ENCODE measurements at places on chromosomes 5 and 9. TPM values are rescaled to one million over a fixed set of nuclear protein-coding genes. Genes with fewer than 3 reads are reported as not detected.

GRCh38 chr5:73030995-73031394, 75.2 kb downstream of the FCHO2 start:
- ATAC-seq: peak; percentile 96

- no peak for ATAC-seq
Observed at GRCh38 chr9:34690983-34691935, at the start of gene CCL19. Gene CCL19 (minus strand): TSS chr9:34691276. CDS start chr9:34691139, 137 bp downstream.

GRCh38 chr9:113999256-114000062, 78.6 kb downstream of the AMBP start:
- peak; percentile 27 for ATAC-seq

DNA sequence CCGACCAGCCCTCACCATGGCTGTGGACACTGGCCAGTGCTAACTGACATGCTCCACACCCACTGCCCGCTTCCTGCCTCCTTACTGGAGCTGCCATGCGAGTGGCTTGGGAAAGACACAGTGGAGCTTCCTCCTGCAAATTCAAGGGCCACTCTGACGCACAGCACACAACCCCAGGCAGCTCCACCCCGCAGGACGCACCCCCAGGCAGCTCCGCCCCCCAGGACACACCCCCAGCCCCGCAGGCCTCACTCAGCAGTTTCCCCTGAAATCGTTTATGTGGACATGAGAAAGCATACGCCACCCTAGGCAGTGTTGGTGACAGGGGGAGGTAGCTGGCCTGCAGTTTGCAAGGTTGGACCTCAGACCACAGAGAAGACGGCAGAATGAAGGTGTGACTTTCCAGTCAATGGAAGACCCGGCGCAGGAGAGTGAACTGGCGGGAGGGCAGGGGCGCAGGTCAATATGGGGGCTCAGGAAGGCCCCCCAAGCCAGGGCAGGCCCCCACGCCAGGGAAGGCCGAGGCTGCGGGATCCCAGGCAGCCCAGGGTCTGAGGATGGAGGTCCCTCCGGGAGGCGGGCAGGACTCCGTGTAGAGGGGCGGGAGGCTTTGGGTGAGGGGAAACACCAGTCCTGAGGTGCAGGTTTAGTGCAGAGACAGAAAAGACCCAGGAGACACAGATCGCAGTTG, 21.6 kb downstream of the LPCAT1 start:
- ATAC-seq: peak; percentile 55

DNA sequence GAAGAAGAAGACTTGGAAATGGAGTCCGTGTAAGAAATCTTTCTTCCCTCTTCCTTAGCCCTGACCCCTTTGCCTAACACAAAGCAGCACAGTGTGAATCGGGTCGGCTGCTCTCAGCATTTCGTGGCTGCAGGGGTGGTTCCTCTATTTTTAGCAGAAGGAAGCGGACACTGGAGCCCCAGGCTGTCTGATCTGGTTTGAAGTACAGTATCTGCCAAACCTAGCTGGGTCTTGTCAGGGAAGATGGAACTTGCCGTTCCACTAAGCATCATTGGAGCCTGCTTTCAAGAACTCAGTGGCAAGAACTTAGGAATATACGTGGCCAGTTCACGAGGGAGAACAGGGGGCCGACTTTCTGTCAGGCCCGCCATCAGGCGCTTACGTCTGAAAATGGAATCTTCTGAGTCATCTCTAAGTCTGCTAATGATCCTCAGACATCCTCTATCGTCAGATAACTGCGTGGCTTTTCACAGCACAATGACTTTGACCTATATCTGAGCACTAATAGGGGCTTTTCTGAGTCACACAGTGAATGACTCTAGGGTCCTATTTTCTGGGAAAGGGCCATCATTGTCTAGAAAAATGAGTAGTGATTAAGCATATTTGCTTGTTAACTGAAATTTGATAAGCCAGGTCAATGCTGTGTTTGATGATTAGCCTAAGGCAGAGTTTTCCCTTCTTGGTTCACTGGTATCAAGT, 43.3 kb upstream of the NCS1 start:
- peak; percentile 27 for ATAC-seq

Gene SIT1
- 0.44 TPM for total RNA-seq

Gene RRAGA
- 56.1 TPM for total RNA-seq

- no peak for ATAC-seq
Observed at GRCh38 chr5:63953217-63953616, 9.0 kb downstream of the HTR1A start.

DNA sequence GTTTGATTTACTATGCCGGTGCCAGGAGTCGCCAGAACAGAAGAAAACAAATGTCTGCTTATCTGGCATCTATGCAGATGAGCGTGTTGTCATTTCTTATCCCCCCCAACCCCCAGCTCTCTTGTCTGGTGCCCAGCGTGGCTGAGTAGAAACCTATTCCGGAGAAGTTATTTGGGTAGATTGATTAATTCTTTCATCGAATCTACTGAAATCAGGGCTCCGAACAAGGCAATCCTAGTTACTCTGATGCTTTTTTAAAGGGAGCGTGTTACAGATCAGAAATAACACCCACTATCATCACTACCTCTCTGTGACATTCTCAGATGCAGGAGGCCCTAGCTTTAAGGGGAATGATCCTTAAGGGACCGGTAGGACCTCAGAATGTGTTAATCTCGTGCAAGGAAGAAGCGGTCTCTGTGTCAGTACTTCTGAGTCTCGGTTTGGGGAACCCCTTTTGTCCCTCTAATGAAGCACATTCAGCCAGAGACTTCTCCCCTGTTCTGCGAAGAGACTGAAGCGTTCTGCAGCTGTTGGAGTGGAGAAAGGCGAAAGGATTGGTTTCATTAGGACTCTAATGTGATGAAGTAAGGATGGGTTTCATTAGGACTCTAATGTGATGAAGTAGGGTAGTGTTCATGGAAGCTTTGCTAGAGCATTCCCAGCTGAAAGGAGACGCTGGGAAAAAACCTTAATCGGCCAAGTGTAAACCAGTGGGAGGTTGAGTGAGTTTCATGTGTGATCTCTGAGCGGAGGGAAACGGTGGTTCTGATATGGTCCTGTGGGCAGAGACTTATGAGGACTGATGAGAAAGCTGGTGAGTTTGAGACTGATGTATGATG, 1.5 kb downstream of the PIP5K1B start:
- ATAC-seq: no peak

DNA sequence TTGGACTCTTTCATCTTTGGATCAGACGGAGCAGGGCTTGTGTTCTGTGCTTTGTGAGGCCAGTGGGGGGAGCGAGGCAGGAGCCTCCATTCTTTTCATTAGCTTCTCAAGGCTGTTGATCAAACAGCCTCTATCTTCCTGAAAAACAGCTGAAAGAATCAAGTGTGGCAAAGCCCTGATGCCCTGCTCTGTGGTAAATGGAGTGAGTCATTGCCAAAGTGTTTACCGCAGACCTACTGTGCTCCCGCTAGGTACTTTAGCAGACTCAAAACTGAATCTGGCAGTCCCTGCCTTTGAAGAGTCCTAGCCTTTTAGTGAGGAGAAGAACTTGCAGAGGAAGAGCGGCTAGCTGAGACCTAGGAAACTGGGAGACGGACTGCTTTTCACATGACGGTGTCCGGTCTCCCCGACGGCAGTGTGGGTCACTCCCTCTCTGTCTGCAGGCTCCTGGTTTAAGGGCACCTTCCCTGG, 3.3 kb downstream of the ANKRD33B start:
- ATAC-seq: no peak

Gene ANKRD34B
- not detected for total RNA-seq

DNA sequence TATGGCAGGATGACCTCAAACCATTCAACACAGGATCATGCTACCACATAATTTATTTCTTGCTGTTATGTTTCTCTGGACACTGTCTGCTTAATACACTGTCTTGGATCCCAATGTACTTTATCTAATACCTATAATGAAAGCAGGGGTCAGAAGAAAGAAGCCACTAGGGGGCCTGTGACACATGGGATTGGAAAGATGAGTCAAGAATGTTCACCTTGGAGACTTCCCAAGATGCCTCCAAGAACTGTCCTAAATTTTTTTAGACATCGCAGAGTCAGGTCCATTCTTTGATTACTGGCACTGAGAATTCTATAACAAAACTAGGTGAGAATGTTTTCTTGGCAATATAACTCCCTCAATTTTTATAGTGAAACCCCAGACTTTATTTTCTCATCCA, 305.8 kb upstream of the SMARCA2 start:
- no peak for ATAC-seq

Gene CORO2A
- 21.2 TPM for total RNA-seq

GRCh38 chr5:60036192-60036938, 142.8 kb upstream of the PDE4D start:
- ATAC-seq: no peak

Gene SEMA4D
- total RNA-seq: 30.4 TPM

DNA sequence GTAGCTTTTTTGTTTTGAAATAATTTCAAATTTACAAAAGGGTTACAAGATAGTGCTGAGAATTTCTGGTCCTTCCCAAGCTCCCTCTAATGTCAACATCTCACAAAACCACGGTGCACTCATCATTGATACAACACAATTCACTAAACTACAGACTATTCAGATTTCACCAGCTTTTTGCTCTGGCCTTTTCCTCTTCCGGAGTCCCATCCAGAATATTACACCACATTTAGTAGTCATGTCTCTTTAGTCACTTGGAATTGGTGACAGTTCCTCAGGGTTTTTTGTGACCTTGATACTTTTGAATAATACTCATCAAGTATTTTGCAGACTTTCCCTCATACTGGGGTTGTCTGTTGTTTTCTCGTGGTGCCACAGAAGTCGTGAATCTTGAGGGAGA, 484.0 kb downstream of the GADD45G start:
- ATAC-seq: no peak

Gene CDH6
- 0.60 TPM for total RNA-seq

GRCh38 chr5:180067986-180068385, 3.6 kb downstream of the RNF130 start:
- ATAC-seq: no peak

DNA sequence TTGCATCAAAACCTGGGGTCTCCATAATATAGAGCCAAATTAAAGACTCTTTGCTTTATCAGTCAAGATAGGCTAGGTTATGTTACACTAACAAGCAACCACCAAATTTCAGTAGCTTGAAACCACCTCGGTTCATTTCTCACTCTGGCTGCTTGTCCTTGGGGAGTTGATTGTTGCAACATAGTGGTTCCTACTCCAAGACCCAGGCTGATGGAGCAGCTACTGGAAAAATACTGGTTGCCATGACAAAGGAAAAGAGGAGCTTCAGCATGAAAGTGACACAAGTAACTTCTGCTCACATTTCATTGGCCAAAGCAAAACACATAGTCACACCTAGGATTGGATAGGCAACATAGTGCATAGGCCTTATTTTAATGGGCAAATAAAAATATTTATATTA, 18.5 kb upstream of the RCL1 start:
- ATAC-seq: no peak

Gene FAM221B
- not detected for total RNA-seq

Gene LHFPL2
- total RNA-seq: 3.7 TPM

Gene PIP5K1B
- 1.3 TPM for total RNA-seq

Gene SLC36A3
- total RNA-seq: not detected

DNA sequence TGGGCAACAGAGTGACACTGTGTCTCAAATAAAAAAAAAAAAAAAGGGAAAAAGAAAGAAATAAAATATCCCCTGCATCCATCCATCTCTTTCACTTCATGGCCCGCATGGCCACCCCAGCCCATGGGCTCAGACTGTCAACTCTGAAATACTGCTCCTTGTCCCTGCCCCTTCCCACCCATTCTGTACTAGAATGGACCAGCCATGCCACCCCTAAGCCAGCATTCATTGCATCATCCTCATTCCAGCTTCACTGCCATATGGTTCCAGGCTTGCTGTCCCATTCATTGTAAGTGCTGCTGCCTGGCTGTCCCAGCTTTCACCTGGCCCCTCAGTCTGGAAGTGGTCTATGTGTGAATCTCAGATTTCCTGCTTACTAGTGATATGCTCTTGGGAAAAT, 46.2 kb downstream of the SPRY4 start:
- no peak for ATAC-seq

GRCh38 chr5:68953875-68954617, 139.8 kb upstream of the SLC30A5 start:
- no peak for ATAC-seq

- ATAC-seq: peak; percentile 15
Observed at GRCh38 chr5:73419465-73420390, 28.8 kb downstream of the FOXD1 start.

Gene CCL21
- 18.5 TPM for total RNA-seq

- no peak for ATAC-seq
Observed at GRCh38 chr9:128245421-128246151, 30.2 kb downstream of the GOLGA2 start.

DNA sequence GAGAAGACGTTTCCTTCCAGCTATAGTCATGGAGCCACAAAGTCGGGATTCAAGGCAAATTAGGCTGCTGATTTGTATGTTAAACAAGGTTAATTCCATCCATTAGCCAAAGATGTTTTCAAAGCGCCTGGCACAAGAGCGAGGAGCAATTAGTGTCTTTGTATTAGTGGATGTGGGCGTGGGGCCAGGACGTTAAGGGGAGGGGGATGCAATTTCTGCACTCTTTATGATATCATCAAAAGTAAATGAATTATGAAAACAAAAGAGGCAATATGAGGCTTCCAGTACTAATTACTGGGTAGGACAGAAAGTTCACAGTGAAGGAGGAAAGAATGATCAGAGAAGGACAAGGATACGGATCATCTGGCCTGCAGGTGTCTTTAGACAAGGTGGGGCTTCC, 230.9 kb upstream of the MSX2 start:
- no peak for ATAC-seq

GRCh38 chr5:33343676-33344327, 97.0 kb upstream of the TARS1 start:
- peak; percentile 41 for ATAC-seq

Gene SOHLH1
- not detected for total RNA-seq

- no peak for ATAC-seq
Observed at GRCh38 chr5:148816357-148816756, 10.1 kb upstream of the ADRB2 start.

GRCh38 chr5:88925692-88926490, 42.9 kb upstream of the MEF2C start:
- ATAC-seq: no peak

Gene TIGD6
- 2.6 TPM for total RNA-seq

DNA sequence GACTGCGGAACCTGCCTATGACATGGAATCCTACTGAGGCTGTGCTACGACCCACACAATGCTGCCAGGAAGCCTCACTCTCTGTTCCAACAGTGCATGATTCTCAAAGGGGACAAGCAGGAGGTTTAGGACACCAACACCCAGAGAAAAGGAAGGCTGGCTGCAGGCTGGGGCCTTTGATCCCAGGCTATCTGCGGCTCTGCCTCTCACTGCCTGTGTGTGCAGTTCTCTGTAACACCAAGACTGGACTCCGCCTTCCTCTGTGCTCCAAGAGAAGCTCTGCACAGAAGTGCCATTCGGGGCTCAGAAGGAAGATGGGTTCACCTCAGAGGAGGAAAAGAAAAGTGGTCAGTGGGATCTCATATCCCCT, 20.5 kb downstream of the ANKH start:
- ATAC-seq: no peak

Measured in esophagus mucosa (tissue), 1 donor.